Right lung (tissue), 10 donors: ENCODE measurements at places on chromosomes 6 and 20. TPM values are rescaled to one million over a fixed set of nuclear protein-coding genes. Genes with fewer than 3 reads are reported as not detected.

FILIP1 gene
- 40.3 TPM for polyA plus RNA-seq

DNA sequence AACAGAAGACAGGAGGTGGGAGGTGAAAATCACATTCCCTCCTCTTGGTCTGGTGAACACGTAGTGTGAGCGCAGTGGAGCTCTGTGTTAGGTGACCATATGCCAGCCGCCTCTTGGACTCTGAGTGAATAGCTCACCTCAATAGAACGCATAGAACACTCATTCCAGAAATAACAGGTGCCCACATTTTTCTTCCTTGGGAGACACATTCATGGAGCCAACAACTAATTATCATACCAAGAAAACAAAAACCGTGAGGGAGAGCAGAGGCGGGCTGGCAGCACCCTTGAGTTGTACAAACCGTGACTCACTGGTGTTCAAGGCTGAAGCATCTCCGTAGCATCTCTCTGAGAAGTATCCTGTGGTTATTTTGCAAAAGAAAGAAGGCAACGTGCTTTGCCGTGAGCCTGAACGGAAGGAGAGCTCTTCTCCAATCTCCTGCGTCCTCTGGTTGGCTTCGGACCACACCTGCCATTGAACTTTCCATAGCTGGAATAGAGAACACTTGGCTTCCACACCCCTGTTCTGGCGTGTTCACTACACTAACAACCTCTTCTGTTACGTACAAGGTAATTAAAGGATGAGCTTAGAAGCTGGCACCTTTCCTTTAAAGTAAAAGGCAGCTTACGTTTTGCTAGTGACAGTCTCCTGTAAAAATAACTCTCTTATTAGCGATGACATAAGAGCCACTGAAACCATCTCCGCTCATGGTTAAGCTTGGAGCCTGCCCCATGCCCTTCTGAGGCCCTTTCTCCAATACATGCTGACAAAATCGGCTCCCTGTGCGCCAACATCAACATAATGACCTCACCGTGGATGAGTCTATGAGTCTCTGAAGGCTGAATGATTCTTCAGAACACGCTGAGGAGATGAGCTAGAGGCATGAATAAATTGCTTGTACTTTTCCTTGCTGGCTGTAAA is 30.2 kb upstream of the SGK1 start:
- DNase-seq: no peak

- no peak for DNase-seq
These were observed 89.3 kb downstream of the TSHZ2 start for GRCh38 chr20:53061192-53062108.

- no peak for DNase-seq
These were observed 106.0 kb downstream of the SH3BGRL2 start for GRCh38 chr6:79737172-79737571.
